ENCODE measurements at places on chromosomes 6 and 20.
A peak's percentile ranks its signal among the peaks of the same experiment; 100 is the strongest.

DNA sequence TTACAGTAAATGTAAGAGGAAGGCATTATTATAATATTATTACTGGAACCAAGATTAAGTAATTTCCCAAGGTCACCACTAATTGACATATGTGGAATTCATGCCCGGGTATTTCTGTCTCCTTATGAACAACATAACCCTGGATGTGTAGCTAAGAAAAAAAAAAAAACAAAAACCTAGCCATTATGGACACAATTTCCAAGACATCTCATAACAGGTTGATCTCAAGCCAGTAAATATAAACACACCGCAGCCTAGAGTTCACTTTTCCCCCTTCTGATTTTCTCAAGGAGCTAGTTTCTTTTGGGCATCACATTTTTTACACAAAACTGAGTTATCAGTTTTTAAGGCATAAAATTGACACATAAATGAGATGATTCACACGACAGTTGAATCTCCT, 306.5 kb upstream of the RSPO3 start:
- H3K4me1 ChIP-seq, result no peaks in the 10 kb centered on the region
- DNase-seq, result no peak
- H3K27ac ChIP-seq, result no peak overlapping the region
- H3K27me3 ChIP-seq, result no peaks in the 10 kb centered on the region

- no peak overlapping the region for H3K4me3 ChIP-seq
- no peak overlapping the region for H3K27ac ChIP-seq
- no peaks in the 10 kb centered on the region for H3K27me3 ChIP-seq
Observed at GRCh38 chr6:158279615-158280014, 32.6 kb upstream of the TULP4 start.

DNA sequence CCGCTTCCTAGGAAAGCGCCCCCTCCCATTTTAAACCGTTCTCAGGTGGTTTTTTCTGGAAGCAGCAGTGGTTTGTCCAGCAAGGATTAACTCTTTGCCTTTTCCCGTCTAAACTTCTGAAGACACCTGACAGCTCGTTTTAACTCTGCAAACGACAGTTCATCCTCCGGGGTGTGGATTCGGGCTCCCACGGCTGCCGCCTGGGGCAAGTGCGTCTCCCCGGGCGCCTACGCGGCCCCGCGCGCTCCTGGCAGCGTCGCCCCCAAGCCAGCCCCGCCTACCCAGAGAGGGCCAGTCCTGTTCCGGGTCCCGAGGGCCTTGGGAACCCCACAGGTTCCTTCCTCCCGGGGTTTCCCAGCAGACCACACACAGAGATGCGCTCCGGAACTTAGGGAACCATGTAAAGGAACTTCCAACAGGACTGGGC, 54.4 kb downstream of the PRR18 start:
- no peaks in the 10 kb centered on the region for H3K4me1 ChIP-seq
- H3K27ac ChIP-seq, result no peak overlapping the region
- H3K36me3 ChIP-seq, result no peaks in the 10 kb centered on the region
- DNase-seq, result no peak

GRCh38 chr6:144602523-144603180, 317.5 kb downstream of the UTRN start:
- H3K27ac ChIP-seq, result no peak overlapping the region
- H3K27me3 ChIP-seq, result no peaks in the 10 kb centered on the region
- no peaks in the 10 kb centered on the region for H3K36me3 ChIP-seq
- no peak overlapping the region for H3K4me3 ChIP-seq
- no peak for DNase-seq

- H3K27ac ChIP-seq, result no peak overlapping the region
- no peaks in the 10 kb centered on the region for H3K36me3 ChIP-seq
- no peaks in the 10 kb centered on the region for H3K4me1 ChIP-seq
- DNase-seq, result no peak
Observed at GRCh38 chr6:170489836-170490235, 63.3 kb downstream of the PSMB1 start.

- no peak overlapping the region for H3K27ac ChIP-seq
- H3K36me3 ChIP-seq, result no peaks in the 10 kb centered on the region
- no peaks in the 10 kb centered on the region for H3K4me1 ChIP-seq
- DNase-seq, result no peak
- H3K27me3 ChIP-seq, result no peaks in the 10 kb centered on the region
- no peak overlapping the region for H3K4me3 ChIP-seq
Observed at GRCh38 chr6:13831615-13832014, 17.3 kb upstream of the MCUR1 start.

GRCh38 chr6:69601132-69601531, 195.7 kb downstream of the LMBRD1 start:
- no peak overlapping the region for H3K27ac ChIP-seq
- no peaks in the 10 kb centered on the region for H3K36me3 ChIP-seq
- no peaks in the 10 kb centered on the region for H3K27me3 ChIP-seq
- H3K4me3 ChIP-seq, result peak overlapping the region; percentile 6

DNA sequence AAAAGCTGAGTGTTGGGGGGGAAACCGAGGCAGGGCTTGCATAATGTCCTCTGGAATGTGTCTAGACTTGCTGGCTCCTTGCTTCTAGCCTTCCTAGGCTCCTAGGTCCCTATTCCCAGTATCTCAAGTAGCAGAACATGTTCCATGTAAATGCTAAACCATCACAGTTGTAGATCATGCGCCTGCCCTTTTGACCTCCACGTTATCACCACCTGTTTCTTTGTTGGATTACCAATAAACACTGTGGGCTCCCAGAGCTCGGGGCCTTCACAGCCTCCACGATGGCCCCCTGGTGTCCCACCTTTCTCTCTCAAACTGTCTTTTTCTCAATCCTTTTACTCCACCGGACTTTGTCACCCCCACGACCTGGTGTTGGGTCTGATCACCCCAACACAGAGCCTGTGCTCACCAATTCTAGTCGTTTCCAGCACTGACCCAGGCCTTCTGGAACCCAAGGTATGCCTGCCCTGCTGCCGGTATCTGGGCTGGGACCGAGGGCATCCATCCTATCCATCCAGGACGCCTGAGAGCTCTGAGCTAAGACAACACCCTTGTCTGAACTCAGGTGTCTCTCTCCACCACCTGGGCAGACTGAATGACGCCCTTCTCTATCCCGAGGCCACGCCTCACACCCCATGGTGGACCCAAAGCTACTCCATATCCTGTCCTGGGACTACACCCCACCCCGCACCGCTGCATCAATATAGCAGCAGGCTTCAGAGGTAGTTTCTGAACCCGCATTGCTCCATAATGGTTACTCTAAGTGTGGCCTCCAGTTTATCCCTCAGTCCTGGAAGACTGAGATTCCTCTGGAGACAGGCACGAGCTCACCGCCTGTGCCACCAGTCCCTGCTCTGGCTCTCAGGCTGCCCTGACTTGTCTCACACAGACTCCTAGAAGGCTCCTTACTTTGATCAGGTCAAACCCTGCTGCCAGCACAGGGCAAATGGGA, 9.3 kb upstream of the PRR18 start:
- H3K36me3 ChIP-seq, result no peaks in the 10 kb centered on the region
- H3K27ac ChIP-seq, result no peak overlapping the region
- H3K4me3 ChIP-seq, result no peak overlapping the region
- no peaks in the 10 kb centered on the region for H3K27me3 ChIP-seq
- no peaks in the 10 kb centered on the region for H3K4me1 ChIP-seq
- DNase-seq, result no peak

GRCh38 chr6:159067334-159067733, 22.5 kb upstream of the TAGAP start:
- no peak for DNase-seq
- H3K36me3 ChIP-seq, result no peaks in the 10 kb centered on the region
- no peaks in the 10 kb centered on the region for H3K4me1 ChIP-seq
- H3K4me3 ChIP-seq, result no peak overlapping the region
- H3K27ac ChIP-seq, result no peak overlapping the region

DNA sequence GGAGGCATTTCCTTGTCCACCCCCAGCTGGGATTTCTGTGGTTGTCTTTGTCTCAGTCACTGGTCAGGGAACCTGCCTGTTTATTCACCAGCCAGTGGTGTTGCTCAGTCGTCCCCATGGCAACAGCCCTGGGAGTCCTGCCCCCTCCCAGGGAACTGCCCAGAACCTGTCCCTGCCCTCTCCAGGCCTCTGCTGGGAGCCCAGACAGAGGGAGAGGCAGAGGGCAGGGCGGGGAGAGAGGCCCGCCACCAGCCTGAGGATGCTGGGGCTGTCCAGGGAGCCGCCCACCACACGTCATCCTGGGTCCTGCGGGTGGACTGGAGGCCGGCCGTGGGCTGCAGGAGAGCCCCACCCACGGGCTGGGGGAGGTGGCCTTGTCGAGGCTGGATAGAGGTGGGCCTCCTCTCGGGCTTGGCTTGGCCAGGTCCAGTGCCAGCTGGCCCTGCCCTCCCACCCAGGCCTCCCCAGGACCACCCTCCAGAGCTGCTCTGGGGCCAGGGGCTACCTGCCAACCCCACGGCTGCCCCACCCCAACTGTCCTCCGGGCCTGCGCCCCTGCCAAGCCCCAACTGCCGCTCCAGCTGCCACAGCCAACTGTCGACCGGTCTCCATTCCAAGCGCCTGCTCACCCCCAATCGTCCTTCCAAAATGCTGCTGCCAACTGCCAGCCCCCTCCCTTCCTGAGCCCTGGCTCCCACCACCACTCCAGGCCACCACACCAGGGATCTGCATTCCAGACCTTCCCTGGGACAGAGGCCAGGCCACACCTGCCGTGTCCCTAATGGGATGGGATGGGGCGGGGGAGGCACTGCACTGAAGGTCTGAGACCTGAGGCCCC, 4.2 kb upstream of the ZBTB46 start:
- no peaks in the 10 kb centered on the region for H3K4me1 ChIP-seq
- H3K36me3 ChIP-seq, result no peaks in the 10 kb centered on the region
- peak; percentile 86 for DNase-seq
- no peak overlapping the region for H3K4me3 ChIP-seq
- H3K27me3 ChIP-seq, result no peaks in the 10 kb centered on the region
